ENCODE measurements at places on chromosomes 11 and 22. TPM values are rescaled to one million over a fixed set of nuclear protein-coding genes. Genes with fewer than 3 reads are reported as not detected.
A peak's percentile ranks its signal among the peaks of the same experiment; 100 is the strongest.

DNA sequence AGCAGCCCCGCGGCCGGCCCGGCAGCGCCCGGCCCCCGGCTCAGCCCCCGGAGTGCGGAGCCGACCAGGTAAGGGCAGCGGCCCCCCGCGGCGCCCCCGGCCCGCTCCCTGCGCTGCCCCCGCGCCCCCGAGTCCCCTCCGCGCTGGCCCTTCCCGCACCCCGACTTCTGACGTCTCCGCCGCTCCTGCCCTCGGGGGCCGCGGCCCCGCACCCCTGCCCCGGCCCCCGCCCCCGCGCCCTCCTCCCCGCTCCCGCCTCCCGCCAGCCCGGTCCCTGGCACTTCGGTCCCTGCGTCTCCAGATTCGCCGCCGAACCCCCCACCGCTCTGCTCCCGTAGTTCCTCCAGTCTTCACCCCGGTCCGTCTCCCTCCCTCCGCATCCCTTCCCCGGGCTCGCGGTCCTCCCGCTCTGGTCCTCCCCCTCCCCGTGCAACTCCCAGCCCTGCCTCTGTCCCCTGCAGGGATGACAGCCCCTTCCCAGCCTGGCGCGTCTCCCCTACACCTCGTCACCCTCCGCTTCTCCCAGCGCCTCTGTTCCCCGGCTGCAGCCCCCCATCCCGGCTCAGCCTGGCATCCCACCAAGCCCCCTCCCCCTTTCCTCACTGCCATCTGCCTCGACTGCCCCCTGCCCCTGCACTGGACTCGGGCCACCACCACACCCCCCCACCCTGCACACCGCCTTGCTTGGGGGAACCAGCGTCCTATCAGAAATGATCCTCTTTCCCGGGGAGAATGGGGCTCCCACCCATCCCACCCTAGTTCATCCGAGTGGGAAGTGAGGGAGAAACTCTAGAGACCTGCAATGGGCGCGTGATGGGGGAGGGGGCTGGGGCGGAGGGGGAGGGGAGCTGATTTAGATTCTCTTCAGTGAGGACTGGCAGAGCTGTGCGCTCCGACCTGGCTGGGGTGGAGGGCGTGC, 531 bp downstream of the GRIK4 start:
- DNase-seq, result no peak

- no peak for DNase-seq
Measured at GRCh38 chr11:105137286-105137685, 2.3 kb downstream of the CARD18 start.

DNA sequence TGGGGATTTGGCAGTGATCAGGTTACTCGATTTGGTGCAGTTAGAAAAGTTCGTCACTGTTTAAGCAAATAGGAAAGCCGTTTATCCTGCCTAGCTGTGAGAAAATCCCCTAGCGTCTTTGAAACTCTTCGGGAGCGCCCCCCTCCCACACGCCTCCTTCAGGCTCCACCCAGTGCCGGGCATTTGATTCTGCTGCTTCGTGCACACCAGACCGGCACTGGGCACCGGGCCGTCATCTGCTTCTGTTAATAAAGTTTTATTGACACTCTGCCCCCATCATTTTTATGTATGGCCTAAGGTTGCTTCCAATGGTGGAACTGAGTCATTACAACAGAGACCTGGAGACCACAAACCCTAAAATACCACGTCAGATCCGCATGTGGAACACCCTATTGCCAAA, 50.9 kb downstream of the IGF2 start:
- DNase-seq, result no peak

- DNase-seq, result peak; percentile 27
Measured at GRCh38 chr11:69841859-69842698, 22.9 kb upstream of the FGF3 start.

The CBLIF gene
- total RNA-seq, result not detected

The ZNF74 gene
- 8.6 TPM for total RNA-seq

All from activated CD4-positive, alpha-beta T cell treated with anti-CD3 and anti-CD28 coated beads, Interleukin-2, amount 10 ng/mL, durations not matched to agents 7 days and 5 days (primary cell).